ENCODE measurements at places on chromosomes 2 and 18. TPM values are rescaled to one million over a fixed set of nuclear protein-coding genes. Genes with fewer than 3 reads are reported as not detected.

The LPIN2 gene
- total RNA-seq, result 14.1 TPM

The TRABD2A gene
- 4.1 TPM for total RNA-seq

DNA sequence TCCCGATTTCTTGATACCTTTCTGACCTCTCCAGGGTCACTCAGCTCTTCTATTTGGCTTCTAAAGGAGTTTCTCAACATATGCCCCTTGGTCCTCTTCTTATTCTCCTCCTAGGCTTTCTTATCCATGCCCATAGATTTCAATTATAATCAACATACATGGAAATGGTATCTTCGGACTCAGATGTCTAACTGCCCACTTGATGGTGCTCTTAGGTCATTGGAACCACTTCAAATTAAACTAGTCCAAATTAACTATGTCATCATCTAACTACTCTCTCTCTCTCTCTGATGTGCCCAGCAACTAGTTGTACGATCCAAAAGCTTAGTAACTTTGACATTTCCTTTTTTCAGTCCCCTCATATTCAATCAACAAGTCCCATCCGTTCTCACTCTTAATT lies 43.2 kb upstream of the GPR75 start:
- no peak for DNase-seq

DNA sequence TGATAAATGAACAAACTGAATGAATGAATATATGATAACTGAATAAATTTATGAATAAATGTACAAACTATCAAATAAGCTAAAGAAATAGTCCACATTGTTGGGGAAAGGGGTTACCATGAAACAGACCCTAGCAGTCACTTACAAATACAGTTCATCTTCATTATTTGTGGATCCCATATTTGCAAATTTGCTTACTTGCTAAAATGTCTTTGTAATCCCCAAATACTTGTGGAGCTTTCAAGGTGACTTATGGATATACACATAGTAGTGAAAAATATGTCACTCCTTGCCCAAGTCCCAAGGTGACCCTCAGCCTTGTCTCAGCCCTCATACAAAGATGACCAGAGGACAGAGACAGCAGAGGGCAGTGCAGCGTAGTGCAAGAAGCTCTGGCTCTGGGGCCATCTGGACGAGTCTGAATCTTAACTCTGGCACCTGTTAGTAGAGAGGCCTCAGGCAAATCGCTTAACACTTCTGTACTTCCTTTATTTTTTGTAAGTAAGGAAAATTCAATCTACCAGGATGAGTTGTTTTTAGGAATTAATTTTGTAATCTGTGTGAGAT lies 3.1 kb downstream of the PAIP2B start:
- no peak for DNase-seq

- no peak for DNase-seq
Measured at GRCh38 chr2:217185265-217185995, 325.6 kb upstream of the TNP1 start.

- DNase-seq, result no peak
Measured at GRCh38 chr18:8480506-8481328, 128.5 kb upstream of the RAB12 start.

DNA sequence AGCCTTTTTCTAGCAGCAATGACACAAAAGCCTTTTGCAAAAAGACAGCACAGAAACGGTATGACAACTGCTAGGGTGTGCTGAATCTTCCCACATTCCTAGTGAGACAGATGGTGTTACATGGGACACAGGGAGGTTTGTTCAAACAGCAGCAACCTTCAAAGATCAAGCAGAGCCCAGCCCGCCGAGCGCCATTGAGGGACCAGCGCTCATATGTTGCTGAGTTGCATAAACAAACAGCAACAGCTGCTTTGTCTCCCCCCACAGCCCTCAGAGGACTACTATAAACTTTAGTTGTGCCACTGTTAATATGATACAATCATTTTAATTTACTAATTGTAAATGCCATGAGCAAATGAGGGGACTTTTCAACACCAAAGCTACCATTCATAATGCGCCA lies 117.7 kb downstream of the ZEB2 start:
- no peak for DNase-seq

DNA sequence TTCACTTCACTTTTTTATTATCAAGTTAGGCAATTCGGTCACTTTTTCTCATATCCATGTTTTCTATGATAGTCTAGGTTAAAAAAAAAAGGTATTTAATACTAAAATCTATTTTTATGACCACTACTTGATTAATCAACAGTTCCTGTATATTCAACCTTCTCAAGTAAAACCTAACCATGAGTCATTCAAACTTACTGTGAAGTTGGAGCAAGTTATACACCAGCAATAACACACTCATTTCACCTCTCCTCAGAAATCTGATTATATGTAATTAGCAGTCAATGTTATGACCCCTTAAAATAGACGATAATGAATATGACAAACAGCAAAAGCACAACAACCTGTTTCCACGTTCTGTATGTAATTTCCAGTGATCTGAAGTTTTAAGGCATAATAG lies 35.0 kb upstream of the ADAM17 start:
- no peak for DNase-seq

All from ureter (tissue), 1 donor.